Activated T-helper 2 cell treated with anti-CD3 and anti-CD28 coated beads, Interferon-gamma antibody, Interleukin-2, Interleukin-4, amounts not matched to agents 10 μg/mL and 5 μg/mL and 100 μg/mL, durations not matched to agents 14 hours and 24 hours and 36 hours (primary cell): ENCODE measurements at places on chromosomes 4 and X. TPM values are rescaled to one million over a fixed set of nuclear protein-coding genes. Genes with fewer than 3 reads are reported as not detected.

DNA sequence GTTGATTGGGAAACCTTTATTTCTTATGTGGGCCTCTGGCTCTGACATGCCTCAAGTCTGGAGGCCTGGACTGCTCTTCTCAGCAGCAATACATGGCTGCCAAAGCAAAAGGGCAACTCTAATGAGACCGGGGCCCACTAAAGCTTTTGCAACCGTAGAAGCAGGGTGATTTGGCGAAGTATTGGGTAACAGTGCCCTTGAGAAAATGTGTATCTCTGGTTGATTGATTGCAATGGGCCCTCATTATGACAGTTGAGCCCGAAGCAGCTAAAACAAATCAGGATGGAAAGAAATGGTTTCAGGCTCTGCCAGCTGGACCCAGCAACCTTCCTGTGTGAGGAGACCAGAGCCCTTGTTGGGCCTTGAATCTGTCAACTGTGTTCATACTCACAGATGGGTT is 73.4 kb downstream of the CLCN4 start:
- no peak for DNase-seq

- no peak for DNase-seq
Observed at GRCh38 chr4:38957893-38958292, 74.3 kb downstream of the TMEM156 start.

GRCh38 chr4:24174602-24175001 is 284.8 kb upstream of the PPARGC1A start:
- DNase-seq, result no peak

DNA sequence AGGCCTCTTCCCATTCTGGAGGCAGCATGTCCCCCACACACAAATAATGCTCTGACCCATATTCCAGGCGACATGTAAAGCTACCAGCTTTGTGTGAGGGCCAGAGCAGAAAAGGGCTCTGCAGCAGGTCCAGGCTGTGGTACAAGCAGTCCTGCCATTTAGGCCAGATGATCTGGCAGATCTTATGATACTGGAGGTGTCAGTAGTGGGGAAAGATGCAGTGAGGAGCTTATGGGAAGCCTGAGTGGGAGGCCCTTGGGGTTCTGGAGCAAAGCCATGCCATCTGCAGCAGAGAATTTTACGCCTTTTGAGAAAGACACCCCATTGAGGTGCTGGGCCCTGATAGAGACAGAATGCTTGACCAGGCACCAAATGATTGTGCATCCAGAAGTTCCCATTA is 7.7 kb downstream of the SYN1 start:
- no peak for DNase-seq

The NAP1L3 gene
- 0.69 and 0.78 TPM in 2 replicates for total RNA-seq

GRCh38 chr4:106291678-106292077 is 24.3 kb downstream of the TBCK start:
- DNase-seq, result no peak
